ENCODE measurements at places on chromosomes 11 and 22. TPM values are rescaled to one million over a fixed set of nuclear protein-coding genes. Genes with fewer than 3 reads are reported as not detected.

Gene PRODH
- 5.6 TPM for total RNA-seq

Gene OR8A1
- total RNA-seq, result not detected

DNA sequence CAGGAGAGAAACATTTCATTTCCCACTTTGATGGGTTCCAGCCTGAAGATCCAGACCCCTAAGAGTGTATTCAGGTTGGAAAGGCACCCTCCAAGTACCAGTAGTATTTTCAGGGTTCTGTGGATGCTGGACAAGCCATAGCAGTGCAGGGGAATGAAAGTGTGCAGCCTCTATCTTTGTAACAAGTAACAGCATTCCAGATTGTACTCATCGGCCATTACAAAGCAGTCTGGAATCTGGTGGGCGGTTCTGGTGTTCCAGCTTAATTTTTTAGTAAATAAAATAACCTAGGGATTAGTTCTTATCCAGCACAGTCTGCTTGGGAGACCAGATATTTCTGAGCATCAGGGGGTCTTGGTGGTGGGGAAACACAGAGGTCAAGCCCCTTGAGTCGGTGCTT, 22.6 kb downstream of the APLNR start:
- no peak for DNase-seq

- DNase-seq, result peak; percentile 58
These were observed 499 bp downstream of the ATL3 start for GRCh38 chr11:63670433-63671321.

DNA sequence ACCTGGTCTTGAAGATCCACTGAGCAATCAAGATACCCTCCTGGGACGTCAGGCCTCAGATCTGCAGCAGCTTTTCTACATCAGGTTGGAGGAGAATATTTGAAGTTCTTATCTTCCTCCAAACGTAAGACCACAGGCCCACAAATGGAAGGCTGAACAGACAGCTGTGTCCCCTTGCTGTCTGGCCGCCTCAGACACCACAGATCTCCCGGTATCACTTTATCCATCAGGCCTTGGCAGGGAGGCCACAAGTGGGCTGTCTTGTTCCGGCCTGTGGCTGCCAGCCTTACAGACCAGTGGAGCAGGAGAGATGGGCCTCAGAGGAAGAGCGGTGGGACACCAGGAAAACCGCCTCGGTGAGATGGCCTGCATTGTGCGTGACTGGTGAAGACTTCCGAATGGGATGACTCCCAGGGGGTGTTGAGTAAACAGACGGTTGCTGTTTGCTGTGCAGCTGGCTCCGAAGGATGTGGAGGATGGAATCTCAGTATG, 15.9 kb downstream of the UBASH3B start:
- no peak for DNase-seq

DNA sequence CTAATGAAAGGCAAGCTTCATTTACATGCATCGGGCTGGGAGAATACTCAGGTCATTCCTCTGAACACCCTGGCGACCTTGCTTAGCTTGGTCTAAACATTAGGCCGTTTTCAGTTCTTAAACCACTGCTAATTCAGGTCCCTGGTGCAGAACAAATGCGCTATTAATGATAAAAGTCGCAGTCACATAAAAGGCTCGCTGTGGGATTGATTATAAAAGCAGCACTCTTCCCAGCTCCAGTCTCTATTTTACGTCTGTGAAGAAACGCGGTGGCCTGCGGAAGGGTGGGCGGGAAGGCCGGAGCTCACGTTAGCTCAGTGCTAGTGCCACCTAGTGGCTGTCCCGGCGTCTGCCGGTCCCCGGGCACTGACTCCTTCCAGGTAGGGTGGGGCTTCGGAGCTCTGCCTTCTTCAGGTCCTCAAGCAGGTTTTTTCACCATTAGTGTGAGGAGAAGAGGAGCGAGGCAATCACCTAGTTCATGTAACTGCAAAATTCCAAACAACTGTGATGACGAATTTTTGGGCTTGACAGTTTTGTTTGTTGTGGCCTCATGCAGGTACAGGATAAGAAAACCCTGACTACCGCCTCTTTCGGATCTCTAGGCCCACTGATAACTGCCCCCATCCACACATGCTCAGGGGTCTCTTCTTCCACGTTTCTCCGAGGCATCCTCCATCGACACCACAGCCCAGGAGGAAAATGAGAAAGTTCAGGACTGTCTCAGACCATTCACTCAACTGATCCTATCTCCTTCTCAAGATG, 66.5 kb upstream of the CLMP start:
- DNase-seq, result peak; percentile 87

Gene AHNAK
- 404 TPM for total RNA-seq

DNA sequence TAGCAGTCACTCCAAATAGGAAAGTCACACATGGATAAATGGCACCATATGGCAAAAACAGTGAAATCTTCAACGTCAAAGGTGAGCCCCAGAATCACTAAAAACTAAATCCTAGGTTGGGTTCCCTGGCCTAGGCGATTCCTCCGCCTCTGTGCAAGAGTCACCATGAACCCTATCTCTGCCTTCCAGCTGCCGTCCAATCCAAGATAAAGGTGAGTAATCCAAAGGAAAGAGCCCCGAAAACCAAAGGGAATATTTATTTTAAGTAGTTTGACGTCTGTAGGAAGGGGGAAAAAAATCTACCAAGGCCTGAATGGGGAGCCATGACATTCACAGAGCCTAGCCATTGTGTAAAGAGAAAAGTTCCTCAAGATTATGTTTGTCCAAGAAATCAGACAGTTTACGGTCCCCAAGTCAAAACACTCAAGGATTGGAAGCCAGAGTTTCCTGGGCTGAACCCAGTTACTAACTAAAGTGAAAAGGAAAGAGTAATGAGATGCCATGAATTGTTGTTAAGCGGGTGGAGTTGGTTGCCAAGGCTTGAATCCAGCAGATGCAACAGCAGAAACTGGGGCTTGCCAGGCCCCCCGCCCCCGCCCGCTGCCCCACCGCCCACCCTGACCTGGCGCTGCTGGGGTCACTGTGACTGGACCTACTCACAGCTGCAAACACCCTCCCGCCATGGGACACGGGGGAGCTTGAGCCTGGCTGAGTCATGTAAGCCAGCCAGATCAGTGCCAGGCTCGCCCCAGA, 39.7 kb upstream of the ETS1 start:
- no peak for DNase-seq

DNA sequence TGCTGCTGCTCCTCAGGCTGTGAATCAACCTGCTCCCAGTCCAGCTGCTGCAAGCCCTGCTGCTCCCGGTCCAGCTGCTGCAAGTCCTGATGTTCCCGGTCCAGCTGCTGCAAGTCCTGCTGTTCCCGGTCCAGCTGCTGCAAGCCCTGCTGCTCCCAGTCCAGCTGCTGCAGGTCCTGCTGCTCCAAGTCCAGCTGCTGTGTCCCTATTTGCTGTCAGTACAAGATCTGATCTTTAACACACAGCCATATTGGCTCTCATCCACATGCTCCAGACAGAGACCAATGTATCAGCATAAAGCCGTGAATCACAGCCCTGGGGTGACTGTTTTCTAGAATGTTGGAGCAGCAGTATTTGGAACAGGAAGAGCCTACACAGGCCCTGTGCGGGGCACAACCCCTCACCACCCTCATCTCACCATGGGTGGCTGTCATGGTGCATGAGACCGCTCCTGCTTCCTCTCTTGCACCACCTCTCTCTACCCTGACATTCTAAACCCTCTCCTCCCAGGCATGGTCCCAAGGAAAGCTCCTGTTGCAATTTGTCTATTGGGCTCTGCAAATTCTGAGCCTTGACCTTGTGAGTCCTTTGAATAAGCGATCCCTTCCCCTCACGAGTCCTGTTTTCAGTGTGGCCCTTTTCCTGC, 3.5 kb downstream of the KRTAP5-10 start:
- DNase-seq, result no peak

Gene DDX25
- total RNA-seq, result 0.21 TPM

Gene CHRM1
- not detected for total RNA-seq

- DNase-seq, result no peak
These were observed 516 bp upstream of the SERPINH1 start for GRCh38 chr11:75561426-75562047.

- no peak for DNase-seq
These were observed 3.6 kb downstream of the TMEM45B start for GRCh38 chr11:129819237-129819636.

GRCh38 chr11:45285250-45285828, 802 bp downstream of the SYT13 start:
- DNase-seq, result no peak

Gene HOATZ
- not detected for total RNA-seq

Gene USP2
- 68.8 TPM for total RNA-seq

GRCh38 chr22:41070665-41071331, 21.6 kb upstream of the EP300 start:
- DNase-seq, result no peak

Gene SAAL1
- 6.6 TPM for total RNA-seq

Gene CASP5
- 0.18 TPM for total RNA-seq

- DNase-seq, result no peak
These were observed 404.6 kb downstream of the OPCML start for GRCh38 chr11:133127741-133128140.

- DNase-seq, result no peak
These were observed 218.8 kb downstream of the HIPK3 start for GRCh38 chr11:33475993-33476392.

DNA sequence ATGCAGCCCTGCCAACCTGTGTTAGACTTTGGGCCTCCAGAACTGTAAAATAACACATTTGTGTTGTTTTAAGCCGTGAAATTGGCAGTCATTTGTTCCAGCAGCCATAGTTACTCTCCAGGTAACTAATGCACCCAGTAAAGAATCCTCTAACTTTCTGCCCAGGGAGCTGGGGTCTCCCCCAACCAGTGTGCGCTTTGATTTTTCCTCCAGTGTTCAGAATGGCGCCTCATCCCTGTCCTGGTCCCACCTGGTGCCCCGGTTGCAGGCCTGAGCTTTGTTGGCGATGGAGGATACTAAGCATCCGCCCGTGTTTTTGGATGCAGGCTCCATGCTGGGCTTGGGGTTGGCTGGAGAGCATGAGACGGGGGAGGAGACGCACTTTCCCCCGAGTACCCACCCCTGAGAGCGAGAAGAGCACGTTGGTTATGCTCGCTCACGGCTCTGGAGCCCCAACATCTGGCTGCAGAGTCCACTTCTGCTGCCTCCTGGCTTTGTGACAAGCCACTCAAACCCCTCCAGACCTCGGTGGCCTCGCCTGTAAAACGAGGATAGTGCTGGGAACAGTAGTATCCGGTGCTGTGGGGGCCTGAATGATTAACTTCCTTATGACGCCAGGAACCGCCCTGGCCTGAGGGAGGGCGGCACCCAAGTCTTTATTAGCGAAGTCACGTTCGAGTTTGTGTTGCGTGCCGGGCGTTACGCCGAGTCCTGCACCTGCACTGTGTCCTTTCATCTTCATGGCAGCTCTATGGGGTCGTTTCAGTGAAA, 25.8 kb downstream of the MRGPRD start:
- peak; percentile 63 for DNase-seq

Gene KRTAP5-10
- total RNA-seq, result not detected

GRCh38 chr11:121563900-121564822, 111.4 kb upstream of the SORL1-AS1 start:
- no peak for DNase-seq

DNA sequence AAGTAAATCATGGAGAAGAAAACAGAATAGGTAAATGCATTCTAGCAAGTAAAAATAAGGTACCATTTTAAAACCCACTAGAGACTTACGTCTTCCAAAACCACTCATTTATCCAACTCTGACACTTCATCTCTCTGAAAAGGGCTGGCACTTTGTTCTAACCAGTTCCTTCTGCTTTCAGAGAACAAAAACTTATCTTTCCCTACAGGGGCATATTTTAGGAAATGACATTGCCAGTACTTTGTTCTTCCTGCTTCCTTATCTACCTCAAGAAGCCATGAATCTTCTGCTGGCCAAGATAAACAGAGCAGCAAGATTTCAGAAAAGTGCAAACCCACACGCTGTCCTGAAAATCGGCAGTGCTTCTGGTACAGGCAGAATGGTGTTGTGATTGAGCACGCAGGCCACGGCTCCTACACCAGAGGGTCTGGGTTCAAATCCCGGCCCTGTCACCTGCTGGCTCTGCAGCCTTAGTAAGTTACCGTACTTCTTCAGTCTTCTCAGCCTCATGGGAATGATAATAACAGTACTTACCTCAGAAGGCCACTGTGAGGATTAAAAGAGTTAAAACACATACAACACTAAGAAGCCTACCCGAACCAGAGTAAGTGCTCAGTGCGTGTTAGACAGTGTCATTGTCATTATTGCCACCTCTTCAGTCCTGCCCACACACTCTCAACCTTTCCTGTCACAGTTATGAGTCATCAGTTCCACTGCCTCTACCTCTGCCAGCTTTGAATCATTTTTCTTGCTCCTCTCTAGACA, 11.0 kb downstream of the MPZL3 start:
- peak; percentile 37 for DNase-seq

DNA sequence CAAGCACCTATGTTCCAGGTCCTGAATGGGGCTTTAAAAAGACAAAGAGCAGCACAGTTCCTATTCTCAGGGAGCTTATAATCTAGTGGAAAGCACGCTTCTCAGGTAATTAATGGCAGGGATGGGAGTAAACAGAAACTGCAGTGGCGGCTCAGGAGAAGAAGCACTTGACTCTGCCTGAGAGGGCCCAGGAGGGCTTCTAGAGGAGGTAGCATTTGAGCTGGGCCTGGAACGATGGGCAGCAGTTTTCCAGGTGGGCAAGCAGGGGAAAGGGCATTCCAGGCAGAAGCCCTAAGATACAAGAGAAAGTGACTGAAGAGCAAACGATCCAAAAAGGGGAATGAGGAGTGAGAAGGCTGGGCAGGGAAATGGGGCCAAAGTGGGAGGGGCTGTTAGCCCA, 37.1 kb upstream of the CHST1 start:
- no peak for DNase-seq

DNA sequence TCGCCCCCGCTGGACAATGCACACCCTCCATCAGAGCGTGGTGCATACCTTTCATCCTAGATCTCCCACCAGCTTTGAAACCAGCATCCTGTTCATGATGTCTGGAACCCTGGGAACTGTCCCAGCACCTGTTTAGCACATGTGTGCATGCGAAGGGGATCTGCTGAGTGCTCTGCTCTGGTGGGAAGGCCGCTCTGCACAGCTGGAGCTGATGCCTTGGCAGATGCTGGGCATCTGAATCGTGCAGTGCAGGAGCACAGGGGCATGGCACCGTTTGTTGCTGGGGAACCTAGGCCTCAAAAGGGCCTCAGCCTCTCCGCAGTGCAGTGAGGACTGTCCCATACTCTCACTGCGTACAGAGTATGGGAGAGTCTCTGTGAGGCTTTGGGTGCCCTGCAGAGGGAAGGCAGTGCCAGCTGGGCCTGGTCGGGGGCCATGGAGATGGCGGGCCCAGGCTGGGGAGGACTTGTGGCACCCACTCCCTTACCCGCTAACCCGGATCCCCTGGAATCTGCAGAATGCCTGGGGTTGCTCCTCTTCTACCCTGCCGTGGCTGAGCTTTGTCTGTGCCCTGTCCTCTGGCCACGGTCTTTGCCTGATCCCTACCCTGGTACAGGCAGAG, 72.9 kb upstream of the ATXN10 start:
- DNase-seq, result no peak

Gene ST3GAL4
- total RNA-seq, result 57.1 TPM

Gene TRPC6
- 0.56 TPM for total RNA-seq

Gene CTSW
- total RNA-seq, result 0.99 TPM

DNA sequence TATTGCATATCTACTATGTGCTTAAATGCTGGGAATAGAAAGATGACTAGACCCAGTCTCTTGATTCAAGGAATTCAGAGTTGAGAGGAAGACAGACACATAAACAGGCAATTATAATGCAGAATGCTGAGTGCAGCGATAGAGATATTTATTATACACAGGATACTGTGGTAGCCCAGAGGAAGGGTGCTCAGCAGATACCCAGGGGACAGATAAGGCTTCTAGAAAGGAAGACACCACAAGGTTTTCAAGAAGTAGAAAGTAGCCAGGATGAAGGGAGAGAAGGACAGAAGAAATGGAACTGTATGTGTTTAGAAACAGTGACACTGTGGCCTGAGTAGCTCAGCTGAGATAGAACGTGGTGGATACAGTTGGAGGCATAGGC, 79.4 kb upstream of the NNMT start:
- DNase-seq, result no peak

Gene TMPRSS6
- not detected for total RNA-seq

- no peak for DNase-seq
These were observed 44.0 kb upstream of the RDX start for GRCh38 chr11:110340436-110340835.

Measured in left cardiac atrium (tissue), 4 donors.